ENCODE measurements at places on chromosomes 7 and 10.
A peak's percentile ranks its signal among the peaks of the same experiment; 100 is the strongest.

DNA sequence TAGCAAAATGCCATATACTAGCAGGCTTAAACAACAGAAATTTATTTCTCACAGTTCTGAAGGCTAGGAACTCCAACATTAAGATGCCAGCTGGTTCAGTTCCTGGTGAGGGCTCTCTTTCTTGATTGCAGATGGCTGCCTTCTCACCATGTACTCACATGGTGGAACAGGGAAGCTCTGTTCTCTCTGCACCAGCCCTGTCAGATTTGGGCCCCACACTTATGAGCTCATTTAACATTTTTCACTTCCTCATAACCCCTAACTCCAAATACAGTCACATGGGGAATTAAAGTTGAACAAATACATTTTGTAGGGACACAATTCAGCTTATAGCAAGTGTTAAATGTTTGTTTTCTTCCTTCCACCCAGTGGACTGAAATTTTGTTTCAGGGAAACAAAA lies 218.6 kb upstream of the TAC1 start:
- no peaks in the 10 kb centered on the region for H3K27me3 ChIP-seq
- no peak for DNase-seq
- no peak overlapping the region for H3K27ac ChIP-seq
- H3K36me3 ChIP-seq, result no peaks in the 10 kb centered on the region
- no peak overlapping the region for H3K4me3 ChIP-seq
- H3K4me1 ChIP-seq, result no peaks in the 10 kb centered on the region

DNA sequence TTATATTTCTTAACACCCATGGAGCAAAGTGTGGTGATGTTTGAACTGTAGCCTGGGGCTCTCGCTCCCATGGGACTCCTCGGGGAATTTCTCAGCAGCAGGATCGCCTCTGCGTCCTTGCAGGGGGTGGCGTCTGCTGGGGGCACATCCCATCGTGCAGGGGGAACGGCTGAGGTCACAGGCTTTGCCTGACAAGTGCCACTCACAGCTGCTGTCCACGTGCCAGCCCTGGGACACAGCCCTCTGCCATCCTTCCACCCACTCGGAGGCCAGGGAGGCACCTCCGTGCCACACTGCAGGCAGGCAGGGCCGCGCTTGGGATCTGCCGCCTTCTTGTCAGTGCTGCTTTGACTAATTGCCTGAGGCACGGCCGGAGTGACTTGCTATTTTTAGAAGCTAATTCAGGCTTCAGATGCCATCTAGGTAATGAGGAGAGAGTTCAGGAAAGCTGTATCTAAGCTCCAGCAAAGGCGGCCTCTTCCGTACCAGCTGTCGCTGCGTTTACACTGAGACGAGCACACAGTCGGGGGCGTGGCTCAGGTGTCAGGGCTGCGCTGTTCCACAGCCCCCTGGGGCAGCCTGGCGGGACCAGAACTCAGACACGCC lies 45.7 kb downstream of the PITRM1 start:
- no peaks in the 10 kb centered on the region for H3K36me3 ChIP-seq
- H3K4me3 ChIP-seq, result no peak overlapping the region
- DNase-seq, result peak; percentile 60

DNA sequence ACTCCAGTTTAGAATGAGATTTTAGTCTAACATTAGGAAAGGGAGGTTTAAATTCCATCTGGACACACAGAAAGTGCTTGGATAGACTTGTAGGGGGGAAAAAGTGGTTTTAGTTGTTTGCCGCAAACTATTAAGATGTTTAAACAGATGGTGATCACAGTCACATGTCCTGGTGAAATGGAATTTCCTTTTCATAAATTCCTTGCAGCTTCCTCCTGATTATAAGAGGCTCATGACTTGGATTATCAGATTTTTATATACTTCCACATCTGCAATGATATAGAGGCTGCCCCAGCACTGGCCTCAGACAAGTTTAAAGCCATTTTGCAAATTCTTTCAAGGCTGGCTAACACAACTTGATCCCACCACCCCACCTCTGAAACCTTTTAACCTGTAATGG lies 106.4 kb upstream of the ARMC3 start:
- H3K4me1 ChIP-seq, result no peaks in the 10 kb centered on the region
- no peak for DNase-seq
- no peaks in the 10 kb centered on the region for H3K27me3 ChIP-seq

DNA sequence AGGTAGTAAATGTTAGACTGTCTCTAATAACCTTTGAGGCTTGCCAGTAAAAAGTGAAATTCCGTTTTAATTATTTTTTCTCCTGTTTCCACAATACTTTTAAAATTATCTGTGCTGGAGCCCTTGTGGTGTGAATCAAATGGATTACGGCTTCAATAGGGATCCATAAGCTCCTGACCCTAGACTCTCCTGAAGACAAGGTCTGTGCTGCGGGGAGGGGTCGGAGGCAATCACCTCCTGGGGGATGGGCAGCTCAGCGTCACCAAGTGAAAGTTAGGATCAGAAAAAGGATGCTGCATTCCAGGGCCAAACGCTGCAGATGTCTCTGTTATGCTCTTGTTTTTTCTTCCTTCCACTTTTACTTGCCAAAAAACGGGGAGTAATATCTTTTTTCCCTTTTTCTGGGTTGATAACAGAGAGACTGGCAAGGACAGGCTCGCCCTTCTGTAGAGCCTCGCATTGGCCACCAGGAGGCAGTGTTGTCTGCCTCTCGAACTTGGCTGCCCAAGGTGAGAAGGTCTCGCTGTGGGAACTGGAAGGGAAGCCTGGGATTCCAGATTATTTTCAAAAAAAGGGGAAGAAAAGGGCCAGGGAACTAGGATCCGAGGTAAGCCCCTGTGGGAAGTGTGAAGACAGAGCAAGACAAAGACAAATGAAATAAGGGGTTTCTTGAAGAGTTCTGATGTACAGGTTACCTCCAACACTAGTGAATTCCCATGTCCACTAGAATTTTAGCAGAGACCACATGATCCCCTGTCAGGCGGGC lies 621.9 kb downstream of the ACTR3B start:
- H3K27me3 ChIP-seq, result no peaks in the 10 kb centered on the region
- no peak overlapping the region for H3K4me3 ChIP-seq
- H3K36me3 ChIP-seq, result no peaks in the 10 kb centered on the region
- H3K27ac ChIP-seq, result peak overlapping the region; percentile 60
- H3K4me1 ChIP-seq, result no peaks in the 10 kb centered on the region

DNA sequence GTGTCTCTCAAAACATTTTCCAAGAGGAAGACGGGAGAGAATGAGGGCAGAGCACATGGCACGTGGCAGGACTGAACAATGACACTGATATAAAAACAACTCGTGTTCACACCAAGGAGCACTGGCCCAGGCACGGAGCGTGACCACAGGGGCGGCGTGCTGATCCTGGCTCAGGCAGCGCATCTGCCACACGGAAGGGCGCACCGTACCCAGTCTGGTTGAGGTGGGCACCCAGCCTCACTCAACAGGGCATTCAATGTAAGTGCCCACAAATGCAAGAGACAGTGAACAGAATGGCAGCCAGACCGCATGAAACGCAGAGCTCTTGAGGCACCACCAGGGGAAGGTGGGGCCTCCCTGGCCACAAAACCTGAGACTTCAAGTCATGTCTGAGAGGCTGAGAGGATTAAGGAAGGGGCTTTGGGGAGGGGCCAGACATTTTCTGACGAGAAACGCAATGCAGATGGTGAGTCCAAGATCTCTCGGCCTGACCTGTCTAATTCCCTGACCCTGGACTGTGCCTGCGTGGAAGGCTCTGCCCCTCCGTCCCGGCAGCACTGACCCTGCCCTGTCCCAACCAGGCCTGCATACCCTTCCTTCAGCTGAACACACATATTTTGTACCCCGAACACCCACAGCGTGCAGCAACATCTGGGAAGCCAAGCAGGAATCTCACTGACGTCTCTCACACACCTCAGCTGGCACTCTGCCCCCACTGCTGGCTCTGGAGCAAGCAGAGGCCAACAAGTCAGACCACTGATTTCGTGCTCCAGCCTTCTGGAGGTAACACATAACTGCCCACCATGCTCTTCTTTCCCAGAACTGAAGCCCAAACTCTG lies 35.5 kb downstream of the VOPP1 start:
- peaks cover 45% of the 10 kb centered on the region for H3K4me1 ChIP-seq
- H3K27me3 ChIP-seq, result no peaks in the 10 kb centered on the region
- peak overlapping the region; percentile 76 for H3K27ac ChIP-seq
- DNase-seq, result no peak
- H3K36me3 ChIP-seq, result no peaks in the 10 kb centered on the region
- H3K4me3 ChIP-seq, result no peak overlapping the region

DNA sequence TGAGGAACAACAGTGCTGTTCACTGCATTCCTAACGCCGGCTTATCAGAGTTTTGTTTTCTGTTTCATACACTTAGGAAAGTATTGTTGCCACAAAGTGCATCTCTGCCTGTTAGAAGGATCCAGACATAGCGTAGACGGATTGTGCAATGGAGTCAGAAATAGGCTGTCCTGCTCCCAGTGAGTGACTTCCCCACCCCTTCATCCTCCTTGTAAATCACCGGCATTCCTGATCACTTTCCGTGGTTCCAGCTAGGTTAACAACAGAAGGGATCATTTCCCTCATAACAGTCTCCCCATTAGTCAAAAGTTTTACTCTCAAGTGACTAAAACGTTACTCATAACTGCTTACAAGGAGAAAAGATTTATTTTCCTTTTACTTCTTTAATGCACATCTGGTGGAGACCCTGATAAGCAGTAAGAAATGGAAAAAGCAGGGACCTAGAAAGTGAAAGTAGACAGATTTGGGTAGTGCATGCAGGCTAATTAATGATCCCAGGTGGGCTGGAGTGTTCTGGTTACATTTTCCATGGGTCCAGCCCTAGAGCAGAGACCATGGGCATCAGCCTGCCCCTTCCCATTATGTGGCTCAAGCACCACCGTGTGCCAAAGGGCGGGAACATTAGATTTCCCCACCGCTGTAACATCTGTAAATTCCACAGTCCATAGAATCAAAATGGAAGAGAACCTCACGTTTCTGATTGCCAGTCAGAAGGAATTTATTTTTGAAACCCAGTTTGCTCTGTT lies 395.1 kb upstream of the GALNT17 start:
- H3K36me3 ChIP-seq, result no peaks in the 10 kb centered on the region
- no peak for DNase-seq
- no peaks in the 10 kb centered on the region for H3K27me3 ChIP-seq
- no peak overlapping the region for H3K4me3 ChIP-seq
- H3K4me1 ChIP-seq, result peaks cover 31% of the 10 kb centered on the region

DNA sequence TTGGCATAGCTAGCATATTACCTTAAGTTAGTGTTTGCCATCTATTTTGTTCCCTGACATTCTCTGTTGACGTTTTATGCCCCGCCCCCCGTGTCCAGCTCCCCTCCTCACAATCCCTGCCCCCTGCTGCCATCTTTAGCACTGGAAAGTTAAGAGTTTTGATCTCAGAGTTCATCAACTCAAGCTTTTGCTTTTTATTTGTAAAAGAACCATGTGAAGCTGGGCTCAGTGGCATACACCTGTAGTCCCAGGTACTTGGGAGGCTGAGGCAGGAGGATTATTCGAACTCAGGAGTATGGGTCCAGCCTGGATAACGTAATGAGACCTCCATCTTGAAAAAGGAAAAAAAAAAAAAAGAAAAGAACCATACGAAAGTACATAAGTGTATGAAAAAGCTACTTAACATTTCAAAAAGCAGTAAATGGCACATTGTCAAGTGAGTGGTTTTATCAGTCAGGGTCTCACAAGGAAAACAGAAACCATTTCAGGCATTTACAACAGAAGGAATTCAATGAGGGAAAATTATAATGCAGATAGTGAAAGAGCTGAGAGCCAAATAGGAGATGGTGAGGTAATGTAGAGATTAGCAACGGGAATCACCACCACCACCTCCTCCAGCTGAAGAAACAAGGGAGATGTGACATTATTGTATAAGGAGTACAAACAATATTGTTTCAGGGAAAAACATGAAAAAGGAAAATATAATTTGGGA lies 64.9 kb downstream of the MCU start:
- H3K36me3 ChIP-seq, result no peaks in the 10 kb centered on the region
- H3K27ac ChIP-seq, result no peak overlapping the region
- H3K4me1 ChIP-seq, result no peaks in the 10 kb centered on the region
- no peaks in the 10 kb centered on the region for H3K27me3 ChIP-seq
- no peak for DNase-seq

DNA sequence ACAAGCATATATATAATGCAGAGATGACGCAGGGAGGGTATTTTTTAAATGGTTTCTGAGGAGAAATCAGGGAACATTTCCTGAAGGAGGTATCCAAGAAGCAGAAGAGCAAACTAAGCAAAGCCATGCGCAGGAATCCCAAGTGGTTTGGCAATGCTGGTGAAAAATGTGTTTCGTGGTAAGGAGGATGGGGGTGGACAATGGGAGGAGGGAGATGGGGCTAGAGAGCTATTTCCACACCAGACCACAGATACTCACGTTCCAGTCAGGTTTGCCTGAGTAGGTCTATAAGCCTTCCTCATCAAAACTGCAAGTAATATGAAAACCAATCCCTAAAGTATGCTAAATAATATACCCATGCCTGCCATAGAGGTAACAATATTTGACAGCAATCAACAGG lies 223.7 kb upstream of the MKLN1 start:
- peaks cover under 1% of the 10 kb centered on the region for H3K4me1 ChIP-seq
- DNase-seq, result no peak
- H3K27me3 ChIP-seq, result peaks cover 4% of the 10 kb centered on the region
- H3K27ac ChIP-seq, result peak overlapping the region; percentile 84
- H3K4me3 ChIP-seq, result no peak overlapping the region
- no peaks in the 10 kb centered on the region for H3K36me3 ChIP-seq

DNA sequence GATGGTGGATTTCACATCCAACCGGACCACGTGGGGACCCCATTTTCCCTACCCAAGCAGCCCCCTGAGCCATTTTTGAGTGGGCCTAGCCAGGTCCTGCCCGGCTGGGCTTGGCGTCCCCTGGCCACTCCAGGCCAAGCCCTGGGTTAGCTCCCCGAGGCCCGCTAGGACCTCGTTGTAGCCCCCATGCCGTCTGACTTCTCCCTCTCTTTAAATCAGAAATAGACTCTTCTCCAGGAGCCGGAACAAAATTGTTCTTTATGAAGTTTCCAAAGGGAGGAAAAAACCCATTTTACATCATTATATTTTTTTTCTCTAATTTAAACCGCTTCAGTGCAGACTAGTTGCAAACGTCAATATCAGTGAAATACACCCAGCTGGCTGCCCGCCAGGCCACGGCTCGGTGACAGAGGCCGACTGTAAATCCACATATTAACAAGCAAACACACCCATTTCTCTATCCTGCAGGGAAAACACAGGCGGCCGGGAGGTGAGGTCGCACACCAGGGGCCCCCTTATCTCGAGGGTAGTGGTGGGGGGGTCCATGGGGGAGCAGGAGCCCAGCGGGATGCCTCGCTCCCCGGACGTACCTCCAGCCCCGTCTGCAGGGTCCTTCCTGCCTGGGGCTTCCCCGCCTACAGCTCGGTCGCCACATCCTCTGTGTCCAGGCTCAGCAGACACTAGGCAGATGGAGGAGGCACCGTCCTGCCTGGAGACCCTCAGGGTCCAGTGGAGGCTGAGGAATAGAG lies 72.7 kb downstream of the ELFN1 start:
- H3K27me3 ChIP-seq, result peaks cover 4% of the 10 kb centered on the region
- no peak overlapping the region for H3K4me3 ChIP-seq
- peak; percentile 77 for DNase-seq
- H3K4me1 ChIP-seq, result peaks cover 12% of the 10 kb centered on the region

GRCh38 chr7:149870701-149871483 lies 2.9 kb upstream of the ATP6V0E2 start:
- H3K4me3 ChIP-seq, result no peak overlapping the region
- no peak overlapping the region for H3K27ac ChIP-seq
- H3K27me3 ChIP-seq, result no peaks in the 10 kb centered on the region
- no peaks in the 10 kb centered on the region for H3K36me3 ChIP-seq

- DNase-seq, result no peak
- peak overlapping the region; percentile 21 for H3K27ac ChIP-seq
- H3K36me3 ChIP-seq, result no peaks in the 10 kb centered on the region
- peaks cover 31% of the 10 kb centered on the region for H3K4me1 ChIP-seq
- H3K4me3 ChIP-seq, result no peak overlapping the region
- no peaks in the 10 kb centered on the region for H3K27me3 ChIP-seq
Observed at GRCh38 chr10:77533146-77533886, 104.3 kb downstream of the KCNMA1 start.

- no peaks in the 10 kb centered on the region for H3K36me3 ChIP-seq
- DNase-seq, result peak; percentile 52
- peak within 1 kb of the TSS; percentile 4 for H3K4me3 ChIP-seq
Observed at GRCh38 chr10:101843032-101844021, at the start of gene KCNIP2. KCNIP2 (minus strand) TSS chr10:101843800; CDS start chr10:101843568, 232 bp downstream.

All from transverse colon (tissue), 4 donors.